Common myeloid progenitor, CD34-positive (primary cell): ENCODE measurements at places on chromosomes 2 and 18.

DNA sequence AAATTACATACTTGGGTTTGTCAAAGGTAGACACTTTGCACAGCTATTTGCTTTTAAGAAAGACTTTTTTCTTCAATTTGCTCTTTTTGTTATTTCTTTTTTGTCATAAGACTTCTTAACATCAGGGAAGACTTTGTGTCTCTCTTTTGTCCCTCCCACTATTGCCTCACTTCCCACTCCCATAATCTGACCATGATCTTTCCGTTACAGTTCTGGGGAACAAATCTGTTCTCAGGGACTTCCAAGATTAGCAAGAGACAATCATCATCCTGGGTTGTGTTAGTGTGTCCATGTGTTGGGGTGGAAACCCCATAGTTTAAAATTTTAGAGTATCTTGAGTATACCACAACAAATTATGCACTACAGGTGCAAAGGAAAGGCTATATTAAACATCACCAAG lies 75.3 kb downstream of the REV1 start:
- no peak for DNase-seq

- no peak for DNase-seq
Observed at GRCh38 chr18:31516437-31516836, 18.5 kb downstream of the DSG2 start.

DNA sequence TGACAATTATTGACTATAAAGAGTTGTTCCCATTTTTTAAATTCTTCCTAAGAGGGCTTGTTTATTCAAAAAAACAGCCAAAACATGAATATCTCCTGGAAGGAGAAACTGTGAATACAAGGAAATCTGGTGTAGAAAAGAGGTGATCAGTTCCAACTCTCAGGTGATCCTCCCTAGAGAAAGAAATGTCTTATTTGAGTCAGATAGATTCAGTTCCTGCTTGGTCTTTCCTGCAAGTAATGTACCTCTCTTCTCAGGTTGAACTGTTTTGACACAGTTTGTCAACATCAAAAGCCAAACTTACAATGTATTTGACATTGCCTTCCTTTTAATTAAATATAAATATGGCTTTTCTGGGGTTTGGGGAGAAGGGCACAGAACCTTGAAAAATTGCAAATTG lies 567.4 kb downstream of the ARHGAP15 start:
- no peak for DNase-seq

DNA sequence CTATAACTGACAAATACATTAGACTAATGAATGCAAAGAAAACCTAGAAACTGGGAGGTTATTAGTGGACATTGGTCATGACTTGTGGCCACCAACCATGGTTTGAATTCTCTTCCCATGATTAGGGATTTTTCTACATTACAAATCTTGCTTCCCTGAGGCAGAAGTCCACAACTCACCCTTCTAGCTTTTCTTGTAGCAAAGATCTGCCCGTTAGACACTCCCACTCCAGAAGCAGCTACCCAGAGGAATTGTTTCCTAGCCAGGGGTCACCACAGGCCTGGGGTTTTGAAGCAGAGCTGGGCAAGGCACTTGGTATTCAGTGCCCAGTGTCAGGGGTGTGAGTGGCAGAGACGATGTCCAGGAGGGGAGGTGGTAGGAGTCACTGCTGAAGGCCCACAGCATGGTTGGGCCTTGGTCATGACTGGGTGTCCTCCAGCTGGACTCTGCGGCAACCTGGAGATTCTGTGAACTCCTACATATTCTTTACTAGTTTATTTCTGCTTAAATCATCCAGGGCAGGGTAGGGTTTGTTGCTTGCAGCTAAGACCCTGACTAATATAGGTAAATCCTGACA lies 54.9 kb downstream of the ACTR2 start:
- DNase-seq, result no peak

DNA sequence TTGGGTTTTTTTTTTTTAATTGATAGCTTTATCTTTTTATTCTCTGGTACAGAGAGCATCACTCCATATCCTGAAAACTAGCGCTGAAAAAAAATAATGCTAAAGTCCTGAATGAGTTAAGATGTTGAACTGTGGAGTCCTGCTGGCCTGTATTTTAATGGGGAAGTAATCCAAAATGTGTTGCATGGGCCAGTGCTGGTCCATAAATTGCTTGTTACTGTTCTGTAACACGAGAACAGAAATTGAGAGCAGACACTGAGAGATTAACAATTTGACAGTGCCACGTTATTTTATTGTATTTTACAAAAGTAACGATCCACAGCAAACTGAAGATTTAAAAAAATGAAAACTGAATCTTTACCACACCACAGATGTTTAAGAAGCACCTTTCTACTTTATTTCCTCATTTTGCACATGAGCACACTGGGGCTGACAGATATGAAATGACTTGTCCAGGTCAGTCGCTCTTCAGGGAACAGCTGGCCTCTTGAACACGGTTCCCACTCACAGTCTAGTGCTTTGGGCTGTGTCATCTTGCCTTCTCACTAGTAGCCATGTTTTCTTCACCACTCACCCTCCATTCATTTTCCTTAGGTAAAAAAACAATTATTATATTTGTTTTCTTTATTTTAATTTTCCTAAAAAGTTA lies 35.3 kb downstream of the ZCCHC2 start:
- peak; percentile 46 for DNase-seq

GRCh38 chr18:31555971-31556747 lies 35.5 kb upstream of the TTR start:
- DNase-seq, result peak; percentile 84
